ENCODE measurements at places on chromosomes 2 and 18.

- no peak for DNase-seq
These were observed 1.3 kb downstream of the CCDC68 start for GRCh38 chr18:54957996-54958395.

DNA sequence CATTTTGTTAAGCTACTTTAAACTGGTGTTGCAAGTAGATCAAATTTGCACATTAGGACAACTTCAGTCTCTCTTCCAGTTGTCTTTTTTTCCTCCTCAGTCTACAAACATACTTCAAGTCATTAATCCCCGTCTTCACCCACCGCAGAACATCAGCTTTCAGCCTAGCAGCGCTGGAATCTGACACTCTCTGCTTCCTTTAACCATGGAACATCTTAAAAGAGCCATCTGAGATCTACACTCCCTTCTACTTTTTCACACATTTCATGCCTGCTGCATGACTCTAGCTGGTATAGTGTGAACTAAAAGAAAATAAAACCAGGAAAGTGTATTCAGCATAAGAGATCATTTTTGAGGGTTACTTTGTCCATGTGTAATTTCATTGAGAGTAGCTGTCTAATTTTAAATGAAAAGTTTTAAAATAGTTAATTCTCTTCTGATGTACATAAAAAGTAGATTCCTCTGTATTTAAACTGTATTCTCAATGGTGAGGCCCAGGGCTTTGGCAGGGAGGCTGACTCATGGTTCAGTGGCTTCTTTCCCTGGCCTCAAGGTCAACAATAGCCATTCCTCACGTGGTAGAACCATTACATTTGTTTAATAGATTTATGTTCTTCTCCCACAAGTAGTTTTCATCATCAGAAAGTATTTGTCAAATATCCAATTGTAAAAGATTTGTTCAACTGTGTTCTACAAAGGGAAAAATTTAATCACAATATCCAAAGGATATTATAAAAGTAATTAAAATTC is 16.5 kb downstream of the SGPP2 start:
- DNase-seq = no peak

DNA sequence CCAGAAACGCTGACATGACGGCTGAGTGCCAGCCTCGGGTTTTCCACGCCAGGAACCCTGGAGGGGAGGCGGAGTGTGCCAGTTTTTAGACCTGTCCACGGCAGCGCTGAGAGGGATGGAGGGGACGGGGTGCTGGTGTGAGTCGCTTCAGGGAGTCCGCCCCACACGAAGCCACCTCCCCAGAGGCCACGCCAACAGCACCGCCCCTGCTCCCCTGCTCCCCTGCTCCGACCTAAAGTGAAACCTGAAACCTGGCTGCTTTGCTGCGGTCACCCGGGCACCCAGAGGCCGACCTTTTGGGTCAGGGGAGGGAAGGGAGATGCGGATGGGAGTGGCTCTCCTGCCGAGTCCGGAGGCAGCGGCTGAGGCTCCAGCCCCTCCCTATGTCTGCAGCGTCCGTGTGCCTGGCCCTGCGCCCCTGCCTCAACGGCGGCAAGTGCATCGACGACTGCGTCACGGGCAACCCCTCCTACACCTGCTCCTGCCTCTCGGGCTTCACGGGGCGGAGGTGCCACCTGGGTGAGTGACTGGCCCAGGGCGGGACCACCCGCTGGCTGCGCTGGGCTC is 38.1 kb downstream of the SNED1 start:
- no peak for DNase-seq

GRCh38 chr2:28648671-28649395 is 102.8 kb upstream of the PPP1CB start:
- no peak for DNase-seq

GRCh38 chr2:12828980-12829379 is 112.2 kb downstream of the TRIB2 start:
- DNase-seq = no peak

DNA sequence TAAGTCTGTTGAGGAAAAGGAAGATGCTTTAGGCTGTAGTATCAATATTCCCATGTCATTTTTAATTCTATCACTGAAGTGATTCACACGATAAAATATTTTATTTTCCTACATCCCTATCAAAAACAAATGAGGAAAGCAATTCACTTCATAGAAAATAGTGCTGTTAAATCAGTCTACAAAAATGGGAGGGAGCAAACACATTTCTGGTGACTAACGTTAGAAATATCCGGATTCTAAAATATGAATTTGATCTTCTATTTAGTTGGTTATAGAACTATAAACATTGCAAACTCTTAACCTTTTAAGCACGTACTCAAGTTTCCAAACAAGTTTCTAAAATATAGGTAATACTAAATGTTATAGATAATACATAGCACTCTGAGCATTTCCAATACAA is 20.8 kb downstream of the ATF2 start:
- no peak for DNase-seq

GRCh38 chr2:190791347-190791975 is 89.2 kb upstream of the GLS start:
- peak; percentile 16 for DNase-seq

DNA sequence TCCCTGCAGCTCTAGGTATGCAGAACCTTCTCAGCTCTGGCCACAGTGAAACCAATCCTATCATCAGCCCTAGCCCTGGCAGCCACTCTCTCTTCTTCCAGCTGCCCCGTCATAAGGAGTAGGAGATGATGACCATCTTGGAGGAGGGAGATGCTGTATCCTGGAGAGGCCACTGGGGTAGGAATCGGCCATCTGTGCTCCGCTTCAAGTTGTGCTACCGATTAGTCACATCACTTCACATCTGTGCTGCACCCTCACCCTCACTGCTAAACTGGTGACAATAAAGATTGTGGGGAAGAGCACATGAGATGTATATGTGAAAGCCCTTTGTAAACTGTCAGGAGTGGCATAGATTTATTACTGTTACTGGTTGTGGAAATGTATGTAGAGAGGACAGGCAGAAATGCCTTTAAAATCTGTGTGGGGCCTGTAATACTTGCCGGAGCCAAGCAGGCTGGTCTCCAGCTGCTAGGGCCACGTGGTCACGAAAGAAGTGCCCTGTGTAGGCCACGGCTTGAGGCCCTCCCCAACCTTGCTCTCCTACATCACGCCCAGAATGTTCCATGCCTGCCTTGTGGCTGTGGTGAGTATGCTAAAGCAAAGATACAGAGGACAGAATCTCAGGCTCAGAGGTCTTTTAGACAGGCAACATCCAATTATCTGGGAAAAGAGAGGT is 236.8 kb downstream of the CLIP4 start:
- no peak for DNase-seq

GRCh38 chr2:61762292-61762691 is 91.6 kb downstream of the FAM161A start:
- no peak for DNase-seq

DNA sequence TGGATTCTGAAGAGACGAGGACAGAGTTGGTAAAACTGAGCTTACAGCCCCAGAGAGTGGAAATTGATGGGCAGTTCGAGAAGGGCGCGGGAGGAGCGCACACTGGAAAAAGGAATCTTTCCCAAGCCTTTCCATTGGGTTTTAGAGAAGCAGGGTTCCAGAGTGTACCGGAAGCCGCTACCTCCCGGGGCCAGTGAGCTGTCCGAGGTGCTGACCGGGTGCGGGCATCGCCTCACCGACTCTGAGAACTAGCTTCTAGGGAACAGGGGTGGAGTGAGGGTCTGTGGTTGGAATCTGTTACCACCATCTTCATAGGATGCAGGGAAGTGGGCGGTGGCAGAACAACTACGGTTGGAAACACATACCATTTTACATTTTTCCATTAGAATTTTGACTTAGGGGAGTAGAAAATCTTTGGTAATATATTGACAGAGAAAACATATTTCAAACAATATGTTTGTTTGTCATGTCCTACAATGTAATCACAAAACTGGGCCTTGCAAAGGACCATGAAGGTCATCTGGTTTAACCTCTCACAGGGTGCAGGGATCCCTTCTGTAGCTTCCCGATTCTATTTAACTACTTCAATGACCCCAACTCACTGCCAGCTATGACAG is 724 bp downstream of the NMS start:
- DNase-seq = peak; percentile 32

GRCh38 chr2:15571729-15572128 is 10.6 kb upstream of the NBAS start:
- DNase-seq = no peak

DNA sequence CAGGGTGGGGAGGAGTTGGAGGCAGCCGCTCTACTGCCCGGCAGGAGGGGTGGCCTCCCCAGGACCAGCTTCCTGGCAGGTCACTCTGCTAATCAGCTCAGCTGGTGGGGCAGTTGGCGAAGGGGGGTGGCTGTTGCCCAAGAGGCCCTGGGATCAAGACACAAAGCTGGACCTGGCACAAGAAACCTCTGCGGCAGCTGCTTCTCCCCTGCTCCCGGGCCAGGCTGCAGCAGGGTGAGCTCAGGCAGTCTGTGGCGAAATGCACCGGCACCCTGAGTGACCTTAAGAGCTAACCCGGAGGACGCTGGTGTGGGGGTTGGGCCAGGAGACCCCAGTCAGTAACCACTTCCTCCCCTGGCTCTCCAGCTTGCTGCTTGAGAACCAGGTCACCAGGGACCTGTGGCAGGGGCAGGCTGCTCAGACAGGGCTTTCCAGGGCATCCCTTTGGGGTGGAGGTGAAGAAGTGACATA is 31.1 kb downstream of the TOGARAM2 start:
- peak; percentile 62 for DNase-seq

GRCh38 chr2:69345434-69345833 is 41.6 kb downstream of the GFPT1 start:
- DNase-seq = no peak

DNA sequence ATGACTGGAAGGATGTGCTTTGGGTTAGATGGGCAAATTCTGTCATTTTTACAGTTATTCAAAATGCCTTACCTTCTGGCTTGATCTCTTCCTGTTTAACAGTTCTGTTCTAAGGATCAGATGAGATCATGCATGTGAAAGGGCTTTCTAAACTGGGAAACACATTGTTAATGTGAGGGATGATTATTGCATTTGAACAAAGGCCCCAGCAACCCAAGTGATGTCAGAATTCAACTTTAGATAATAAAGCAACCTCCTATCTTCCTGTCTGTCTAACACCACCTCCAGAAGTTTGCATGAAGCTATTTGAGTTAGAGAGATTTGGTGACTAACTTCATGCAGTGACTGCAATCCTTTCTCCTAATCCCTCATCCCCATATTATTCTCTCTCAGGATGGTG is 77.8 kb upstream of the B3GNT2 start:
- DNase-seq = no peak

DNA sequence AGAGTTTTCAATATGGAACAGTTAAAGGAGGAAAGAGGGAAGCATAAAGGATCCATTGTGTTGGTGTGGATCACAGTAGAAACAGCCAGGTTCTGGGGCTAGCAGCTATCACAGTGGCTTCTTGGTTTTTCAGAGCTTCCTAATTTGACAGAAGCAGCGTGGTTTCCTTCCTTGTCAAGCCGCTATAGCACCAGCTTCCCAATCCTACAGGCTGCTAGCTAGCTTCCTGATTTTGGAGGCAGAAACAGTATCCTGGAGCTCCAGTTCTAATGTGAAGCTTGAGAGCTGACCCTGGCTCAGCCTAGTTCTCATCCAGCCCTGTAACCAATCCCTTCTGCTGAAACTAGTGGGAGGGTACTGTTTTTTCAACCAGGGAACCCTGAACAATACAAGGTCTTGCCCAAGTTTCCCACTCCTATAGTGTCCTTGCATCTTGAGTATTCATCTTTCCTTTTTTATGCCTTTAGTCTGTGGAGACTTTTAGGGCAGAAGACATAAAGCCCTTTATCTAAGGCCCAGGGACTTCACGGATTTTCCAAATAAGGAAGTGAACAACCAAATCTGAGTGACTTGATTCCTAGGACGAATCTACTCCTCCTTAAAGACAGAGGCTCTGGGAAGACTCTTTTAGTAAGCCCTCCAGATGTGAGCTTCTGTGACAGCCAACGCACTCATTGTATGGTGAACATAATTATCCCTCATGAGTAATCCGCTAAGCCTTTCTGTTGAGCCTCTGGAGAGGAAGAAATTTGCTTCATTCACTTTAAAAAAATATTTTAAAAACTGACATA is 33.8 kb downstream of the CCDC93 start:
- no peak for DNase-seq

DNA sequence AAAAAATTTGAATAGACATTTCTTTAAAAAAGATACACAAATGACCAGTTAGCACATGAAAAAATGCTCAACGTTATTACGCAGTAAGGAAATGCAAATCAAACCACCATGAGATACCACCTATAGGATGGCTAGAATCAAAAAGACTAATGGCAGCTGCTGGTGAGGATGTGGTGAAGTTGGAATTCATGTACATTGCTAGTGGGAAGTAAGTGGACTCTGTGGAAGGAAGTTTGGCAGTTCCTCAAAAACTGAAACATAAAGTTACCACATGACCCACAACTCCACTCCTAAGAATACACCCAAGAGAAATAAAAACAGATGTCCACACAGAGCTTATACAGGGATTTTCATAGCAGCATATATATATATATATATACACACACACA is 51.2 kb downstream of the MBP start:
- no peak for DNase-seq

Measured in DND-41 (cell line).